ENCODE measurements at places on chromosomes 5 and 9. TPM values are rescaled to one million over a fixed set of nuclear protein-coding genes. Genes with fewer than 3 reads are reported as not detected.

ACOT12 gene
- not detected for total RNA-seq

LECT2 gene
- total RNA-seq: not detected

LURAP1L gene
- not detected for total RNA-seq

SLC27A6 gene
- not detected for total RNA-seq

ACTL7A gene
- not detected for total RNA-seq

LCN9 gene
- not detected for total RNA-seq

SLC36A3 gene
- not detected for total RNA-seq

SLC9A3 gene
- total RNA-seq: 3.0 TPM

PCDHB10 gene
- total RNA-seq: not detected

PCDHGA12 gene
- 0.12 TPM for total RNA-seq

CAPSL gene
- total RNA-seq: not detected

PRUNE2 gene
- total RNA-seq: 0.50 TPM

NFIL3 gene
- total RNA-seq: 127 TPM

NRARP gene
- 12.9 TPM for total RNA-seq

ANXA6 gene
- 315 TPM for total RNA-seq

COL5A1 gene
- total RNA-seq: not detected

CYFIP2 gene
- 193 TPM for total RNA-seq

N4BP3 gene
- total RNA-seq: 3.3 TPM

PCDHB14 gene
- not detected for total RNA-seq

MLANA gene
- total RNA-seq: not detected

GRIA1 gene
- not detected for total RNA-seq

EIF4EBP3 gene
- 13.8 TPM for total RNA-seq

NUP155 gene
- total RNA-seq: 85.1 TPM

ADAMTSL1 gene
- not detected for total RNA-seq

IL3 gene
- total RNA-seq: 71.3 TPM

CSNK1G3 gene
- 40.0 TPM for total RNA-seq

NR6A1 gene
- total RNA-seq: 2.3 TPM

GADD45G gene
- 19.8 TPM for total RNA-seq

MCTP1 gene
- total RNA-seq: not detected

FOXD4 gene
- total RNA-seq: not detected

STOM gene
- 50.3 TPM for total RNA-seq

NELFB gene
- 75.3 TPM for total RNA-seq

DMGDH gene
- total RNA-seq: not detected

NR2F1 gene
- not detected for total RNA-seq

PCDHA9 gene
- not detected for total RNA-seq

DOCK2 gene
- total RNA-seq: 215 TPM

FAM170A gene
- total RNA-seq: not detected

ABLIM3 gene
- not detected for total RNA-seq

IGFBPL1 gene
- not detected for total RNA-seq

ADAM19 gene
- 232 TPM for total RNA-seq

CTSL gene
- total RNA-seq: 4.9 TPM

PRSS3 gene
- not detected for total RNA-seq

STX17 gene
- 20.9 TPM for total RNA-seq

OLFM1 gene
- total RNA-seq: 0.19 TPM

DMRTA1 gene
- total RNA-seq: not detected

All from activated CD4-positive, alpha-beta T cell treated with anti-CD3 and anti-CD28 coated beads, Interleukin-2, amount 10 ng/mL, durations not matched to agents 24 days and 14 days (primary cell).